ENCODE measurements at places on chromosomes 3 and 15. TPM values are rescaled to one million over a fixed set of nuclear protein-coding genes. Genes with fewer than 3 reads are reported as not detected.

- DNase-seq = no peak
Measured at GRCh38 chr3:170301405-170301804, 56.1 kb upstream of the SKIL start.

DNA sequence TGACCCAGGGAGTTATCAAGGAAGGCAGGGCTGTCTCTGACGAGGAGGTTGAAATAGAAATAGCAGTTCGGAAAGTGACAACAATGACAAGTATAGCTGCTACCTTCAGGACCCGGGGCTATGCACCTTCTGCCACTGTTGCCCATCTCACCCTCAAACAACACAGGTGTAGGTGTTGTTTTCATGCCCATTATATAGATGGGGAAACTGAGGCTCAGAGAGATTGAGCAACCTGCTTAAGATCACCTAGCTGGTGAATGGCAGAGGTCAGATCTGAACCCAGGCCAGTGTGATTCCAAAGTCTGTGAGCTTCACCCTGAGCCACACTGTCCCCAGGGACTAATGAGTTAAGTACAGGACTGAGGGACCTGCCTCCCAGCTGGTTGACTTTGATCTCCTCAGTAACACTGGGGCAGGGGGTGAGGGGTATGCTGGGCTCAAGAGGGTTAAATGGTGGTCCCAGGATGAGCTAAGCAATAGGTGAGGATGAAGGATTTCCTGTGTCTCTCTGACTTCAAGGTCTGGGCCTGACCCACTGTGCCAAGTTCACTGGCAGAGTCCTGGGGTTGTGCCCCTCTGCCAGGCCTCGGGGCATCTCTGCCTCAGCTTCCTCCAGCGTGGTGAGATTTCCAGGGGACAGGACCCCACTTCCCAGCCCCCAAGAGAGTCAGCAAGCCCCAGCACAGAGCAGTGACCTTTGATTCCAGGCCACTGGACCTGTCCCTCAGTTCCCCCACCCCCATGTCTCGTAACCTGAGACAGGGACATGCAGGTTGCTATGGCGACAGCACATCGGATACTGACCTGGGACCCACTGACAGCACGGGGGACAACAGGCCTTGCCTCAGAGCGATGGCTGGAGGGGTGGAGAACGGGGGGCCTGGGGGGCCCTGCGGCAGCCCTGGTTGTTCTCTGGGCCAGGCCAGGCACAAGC lies 35.0 kb downstream of the ATP2B2 start:
- no peak for DNase-seq

VPS8 gene
- total RNA-seq = 67.7 TPM

- DNase-seq = peak; percentile 27
Measured at GRCh38 chr3:86793786-86794185, 197.2 kb downstream of the VGLL3 start.

- DNase-seq = no peak
Measured at GRCh38 chr3:178637802-178638201, 101.6 kb downstream of the KCNMB2 start.

ANKRD34C gene
- total RNA-seq = not detected

- DNase-seq = no peak
Measured at GRCh38 chr15:25789616-25789999, 73.5 kb downstream of the ATP10A start.

DNA sequence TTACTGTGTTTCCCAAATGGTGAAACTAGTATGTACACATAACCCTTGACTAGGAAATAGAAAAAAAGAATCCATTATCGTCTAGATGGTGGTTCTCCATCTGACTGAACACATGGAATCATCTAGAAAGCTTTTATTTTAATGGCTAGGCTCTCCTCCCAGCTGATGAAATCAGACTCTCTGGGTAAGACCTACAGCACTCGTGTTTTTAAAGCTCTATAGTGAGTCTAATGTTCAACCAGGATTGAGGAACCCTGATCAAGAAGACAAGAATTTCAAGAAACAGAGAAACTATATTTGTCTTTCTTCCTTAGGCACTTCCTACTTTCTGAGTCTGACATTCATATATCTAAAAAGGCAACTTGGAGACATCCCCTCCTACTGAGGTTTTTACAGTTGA lies 118.8 kb downstream of the TMCO5A start:
- no peak for DNase-seq

ISLR gene
- 23.4 TPM for total RNA-seq

- DNase-seq = no peak
Measured at GRCh38 chr3:47813551-47814177, 10.7 kb downstream of the DHX30 start.

DNA sequence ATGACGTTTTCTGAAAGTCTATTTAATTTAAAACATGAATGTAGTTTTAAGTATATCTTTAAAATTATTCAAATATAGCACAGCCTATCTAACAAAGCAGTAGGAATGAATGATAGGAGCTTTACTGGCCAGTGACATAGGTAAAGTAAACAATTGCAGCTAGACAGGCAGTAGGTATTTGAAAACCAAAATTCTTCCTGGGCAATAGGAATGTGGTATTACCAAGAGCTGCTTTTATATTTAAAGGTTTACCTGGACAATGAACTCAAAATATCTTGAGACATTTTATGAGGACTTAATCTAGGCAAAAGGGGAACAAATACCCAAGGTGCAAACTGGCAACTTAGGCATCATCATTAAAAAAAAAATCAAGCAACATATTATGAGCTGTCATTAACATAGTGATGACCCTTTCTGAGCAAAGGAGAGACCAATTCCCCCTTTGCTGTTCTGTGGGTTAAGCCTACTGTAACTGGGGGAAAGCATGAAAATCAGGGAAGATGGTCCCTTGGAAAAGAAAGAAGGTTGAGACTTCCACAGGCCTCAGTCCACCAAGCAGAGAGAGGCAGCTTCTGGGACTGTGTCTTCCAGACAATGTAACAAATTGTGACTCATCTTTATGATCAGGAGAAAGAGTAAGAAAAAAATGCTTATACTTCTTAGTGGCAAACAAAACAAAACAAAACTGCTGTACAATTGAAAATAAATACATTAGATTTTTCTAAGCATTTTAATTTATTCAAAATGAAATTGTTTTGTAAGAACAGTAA lies 12.9 kb downstream of the ISL2 start:
- DNase-seq = no peak

- no peak for DNase-seq
Measured at GRCh38 chr15:45612790-45613415, 21.9 kb upstream of the SQOR start.

- DNase-seq = no peak
Measured at GRCh38 chr3:5293207-5293606, 105.7 kb downstream of the EDEM1 start.

DNA sequence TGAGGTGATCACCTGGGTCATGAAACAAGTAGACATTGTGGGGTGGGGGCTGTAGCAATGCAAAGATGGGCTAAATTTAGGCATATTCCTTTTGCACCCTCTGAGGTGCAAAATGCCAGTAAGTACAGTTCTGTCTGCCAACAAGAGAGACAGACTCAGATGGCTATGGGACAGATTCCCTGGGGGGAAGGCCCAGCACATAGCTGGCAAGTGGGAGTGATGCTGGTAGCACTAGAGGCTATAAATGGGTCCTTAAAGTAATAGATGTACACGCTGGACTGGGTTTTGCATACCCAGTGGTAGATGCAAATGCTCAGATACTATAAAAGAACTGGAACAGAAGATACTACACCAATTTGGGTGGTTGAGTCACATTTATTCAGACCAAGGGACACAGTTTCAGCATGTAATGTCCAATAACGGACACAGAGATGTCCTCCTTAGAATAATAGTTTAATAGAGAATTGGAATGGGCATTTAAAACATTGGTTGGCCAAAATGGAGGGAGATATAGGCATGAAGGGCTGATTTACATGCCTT lies 67.4 kb upstream of the RNU6-1 start:
- no peak for DNase-seq

GRCh38 chr3:126580746-126581145 lies 22.0 kb upstream of the C3orf22 start:
- no peak for DNase-seq

All from lower leg skin (tissue), 4 donors.